A172 (cell line): ENCODE measurements at places on chromosomes 3 and 15.

DNA sequence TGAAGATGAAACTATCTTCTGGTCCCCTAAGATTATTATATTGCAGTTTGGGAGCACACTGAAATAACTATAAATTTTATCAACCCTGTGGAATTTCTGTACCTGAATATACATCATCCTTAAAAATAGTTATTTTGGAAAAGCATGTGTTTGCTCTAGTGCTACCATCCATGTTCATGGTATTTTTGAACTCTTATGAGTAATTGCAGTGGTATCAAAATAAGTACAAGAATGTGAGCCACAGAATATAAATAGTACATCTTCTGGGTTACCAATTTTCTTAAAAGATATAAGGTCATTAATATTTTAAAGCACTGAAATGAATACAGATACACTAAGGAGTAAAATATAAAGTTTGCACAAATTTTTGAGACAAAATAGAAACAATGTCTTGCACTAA, 206.5 kb downstream of the CBLB start:
- no peak for DNase-seq

- DNase-seq = peak; percentile 93
These were observed 64.8 kb downstream of the RFTN1 start for GRCh38 chr3:16448639-16449070.

DNA sequence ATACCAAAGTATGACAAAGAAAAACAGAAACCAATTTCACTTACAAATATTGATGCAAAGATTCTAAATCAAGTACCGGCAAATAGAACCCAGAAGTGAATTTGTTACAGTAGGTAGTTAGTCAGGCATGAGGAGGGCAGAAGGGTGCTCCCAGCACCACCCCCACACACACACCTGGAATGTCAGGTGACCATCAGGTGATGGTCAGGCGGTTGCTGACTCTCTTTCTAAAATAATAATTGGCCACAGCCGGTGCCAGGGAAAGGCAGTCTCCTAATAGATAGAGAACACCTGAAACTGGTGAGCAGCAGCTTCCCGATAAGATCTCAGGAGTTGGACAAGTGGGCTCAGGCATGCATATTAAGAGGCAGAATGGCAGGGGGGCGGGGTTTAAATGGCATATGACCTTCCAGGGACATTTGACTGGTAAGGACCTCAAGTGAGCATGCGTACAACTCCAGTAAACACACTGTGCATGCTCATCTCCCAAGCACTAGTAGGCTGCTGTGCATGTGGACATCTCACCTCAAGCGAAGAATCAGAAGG, 131.1 kb downstream of the ANO10 start:
- no peak for DNase-seq

DNA sequence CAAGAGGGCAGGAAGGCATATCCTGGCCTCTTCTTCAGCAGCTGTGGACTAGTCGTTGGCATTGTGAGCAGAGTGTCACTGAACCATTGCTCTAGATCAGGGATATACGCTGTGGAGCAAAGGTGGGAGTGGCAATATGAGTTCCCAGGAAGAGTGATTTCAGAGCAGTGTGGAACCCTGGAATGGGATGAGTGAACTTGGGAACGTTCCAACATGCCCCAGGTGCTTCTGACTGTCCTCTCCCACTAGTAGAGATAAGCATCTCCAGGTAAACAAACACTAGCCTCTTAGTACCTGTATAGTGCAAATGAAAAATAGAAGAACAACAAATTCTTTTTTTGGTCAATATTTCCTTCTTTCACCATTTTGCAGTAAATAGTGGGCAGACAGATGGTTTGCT, 123.6 kb upstream of the VEPH1 start:
- DNase-seq = no peak

DNA sequence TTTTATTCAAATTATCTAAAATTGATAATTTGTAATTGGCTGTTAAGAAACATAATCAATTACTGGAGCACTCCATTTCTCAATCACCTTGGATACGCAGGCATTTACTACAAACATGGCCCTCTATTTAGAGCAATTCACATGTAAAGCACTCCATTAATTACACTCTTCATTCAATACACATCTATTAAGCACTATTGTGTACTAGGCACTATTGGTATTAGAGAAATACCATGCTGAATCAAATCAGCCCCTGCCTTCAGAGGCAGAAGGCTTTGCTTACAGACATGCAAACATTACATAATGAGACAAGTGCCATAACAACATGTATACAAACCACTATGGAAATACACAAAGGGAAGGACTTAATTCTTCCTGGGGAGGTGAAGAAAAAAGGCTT, 69.1 kb downstream of the PEAK1 start:
- DNase-seq = no peak

DNA sequence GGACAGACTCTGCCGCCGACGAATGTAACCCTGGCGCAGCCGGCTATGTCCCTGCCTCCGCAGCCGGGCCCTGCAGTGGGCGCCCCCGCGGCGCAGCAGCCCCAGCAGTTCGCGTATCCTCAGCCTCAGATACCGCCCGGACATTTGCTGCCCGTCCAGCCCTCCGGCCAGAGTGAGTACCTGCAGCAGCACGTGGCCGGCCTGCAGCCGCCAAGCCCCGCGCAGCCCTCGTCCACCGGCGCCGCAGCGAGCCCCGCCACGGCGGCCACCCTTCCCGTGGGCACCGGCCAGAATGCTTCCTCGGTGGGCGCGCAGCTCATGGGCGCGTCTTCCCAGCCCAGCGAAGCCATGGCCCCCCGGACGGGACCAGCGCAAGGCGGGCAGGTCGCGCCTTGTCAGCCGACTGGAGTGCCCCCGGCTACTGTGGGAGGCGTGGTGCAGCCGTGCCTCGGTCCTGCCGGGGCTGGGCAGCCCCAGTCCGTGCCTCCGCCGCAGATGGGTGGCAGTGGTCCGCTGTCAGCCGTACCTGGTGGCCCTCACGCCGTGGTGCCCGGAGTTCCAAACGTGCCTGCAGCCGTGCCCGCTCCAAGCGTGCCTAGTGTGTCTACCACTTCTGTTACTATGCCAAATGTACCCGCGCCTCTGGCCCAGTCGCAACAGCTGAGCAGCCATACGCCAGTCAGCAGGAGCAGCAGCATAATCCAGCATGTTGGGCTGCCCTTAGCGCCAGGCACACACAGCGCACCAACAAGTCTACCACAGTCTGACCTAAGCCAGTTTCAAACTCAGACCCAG, 2.4 kb downstream of the TSC22D2 start:
- peak; percentile 44 for DNase-seq
